ENCODE measurements at places on chromosomes 13 and 19.

- DNase-seq = peak; percentile 93
These were observed 9.4 kb downstream of the HRC start for GRCh38 chr19:49145573-49146407.

DNA sequence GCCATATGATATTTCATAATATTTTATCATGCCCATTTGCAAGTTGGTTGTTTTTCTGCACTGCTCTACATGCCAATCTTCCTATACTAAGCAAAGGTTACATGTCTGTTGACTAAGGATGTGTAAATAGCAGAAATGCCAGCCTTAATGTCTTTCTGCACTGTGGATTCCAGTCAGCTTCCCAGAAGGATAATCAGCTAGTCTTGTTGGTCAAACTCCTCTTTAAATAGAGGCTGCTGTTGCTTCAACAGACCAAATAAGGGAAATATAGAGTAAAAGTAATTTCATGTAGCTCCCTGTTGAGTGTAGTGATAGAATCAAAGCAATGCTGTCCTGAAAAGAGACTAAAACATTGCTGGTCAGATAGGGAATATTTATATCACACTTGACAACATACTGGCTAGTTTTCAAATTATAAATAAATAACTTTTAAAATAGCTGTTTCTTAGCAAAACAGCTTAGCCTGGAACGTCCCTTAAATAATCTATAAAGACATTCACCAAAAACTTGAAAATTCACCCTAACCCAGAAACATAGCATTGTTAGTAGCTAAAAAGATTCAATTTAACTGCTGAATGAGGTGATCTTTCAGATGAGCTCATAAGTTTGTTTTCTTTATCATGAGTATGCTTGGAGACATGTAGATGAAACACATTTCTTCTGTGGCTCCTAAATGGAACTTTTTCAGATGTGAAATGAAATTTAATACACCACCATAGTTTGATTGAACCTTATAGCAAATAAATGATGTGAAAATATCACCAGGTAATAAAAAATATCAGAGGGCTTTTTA lies 56.6 kb downstream of the FRY start:
- DNase-seq = no peak

DNA sequence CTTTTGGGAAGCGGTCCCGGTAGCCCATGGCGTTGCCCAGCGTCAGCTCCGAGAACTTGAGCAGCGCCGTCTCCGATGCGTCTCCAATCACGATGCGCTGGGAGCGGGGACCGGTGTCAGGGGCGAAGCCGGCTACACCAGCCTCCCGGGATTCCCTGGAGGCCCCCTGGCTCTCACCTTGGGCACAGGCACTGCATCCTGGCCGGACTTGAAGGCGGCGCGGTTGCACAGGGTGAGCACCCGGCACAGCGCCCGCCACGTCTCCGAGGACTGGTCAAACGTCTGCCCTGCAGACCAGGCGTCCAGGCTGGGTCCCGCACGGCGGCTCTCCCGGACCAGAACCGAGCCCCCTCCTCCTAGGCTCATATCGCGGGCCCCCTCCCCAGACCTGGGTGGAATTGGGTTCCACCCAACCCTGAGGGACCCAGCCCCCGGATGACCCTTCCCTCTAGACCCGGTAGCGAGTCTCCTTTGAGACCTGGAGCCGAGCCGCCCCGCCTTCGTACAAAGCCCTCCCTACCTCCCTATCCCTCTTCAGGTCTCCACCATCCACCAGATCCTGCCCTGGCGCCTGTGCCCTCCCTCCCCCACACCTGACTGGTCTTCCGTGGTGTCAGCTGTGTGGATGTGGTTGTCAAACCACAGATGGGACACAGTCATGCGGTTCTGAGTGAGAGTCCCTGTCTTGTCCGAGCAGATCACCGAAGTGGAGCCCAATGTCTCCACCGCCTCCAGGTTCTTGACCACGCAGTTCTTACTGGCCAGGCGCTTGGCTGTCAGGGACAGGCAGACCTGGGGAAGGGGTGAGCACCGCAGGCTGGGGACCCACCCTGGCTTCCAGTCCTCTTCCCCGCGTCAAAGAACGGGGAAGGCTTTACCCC lies 4.8 kb downstream of the ATP4A start:
- peak; percentile 74 for DNase-seq

DNA sequence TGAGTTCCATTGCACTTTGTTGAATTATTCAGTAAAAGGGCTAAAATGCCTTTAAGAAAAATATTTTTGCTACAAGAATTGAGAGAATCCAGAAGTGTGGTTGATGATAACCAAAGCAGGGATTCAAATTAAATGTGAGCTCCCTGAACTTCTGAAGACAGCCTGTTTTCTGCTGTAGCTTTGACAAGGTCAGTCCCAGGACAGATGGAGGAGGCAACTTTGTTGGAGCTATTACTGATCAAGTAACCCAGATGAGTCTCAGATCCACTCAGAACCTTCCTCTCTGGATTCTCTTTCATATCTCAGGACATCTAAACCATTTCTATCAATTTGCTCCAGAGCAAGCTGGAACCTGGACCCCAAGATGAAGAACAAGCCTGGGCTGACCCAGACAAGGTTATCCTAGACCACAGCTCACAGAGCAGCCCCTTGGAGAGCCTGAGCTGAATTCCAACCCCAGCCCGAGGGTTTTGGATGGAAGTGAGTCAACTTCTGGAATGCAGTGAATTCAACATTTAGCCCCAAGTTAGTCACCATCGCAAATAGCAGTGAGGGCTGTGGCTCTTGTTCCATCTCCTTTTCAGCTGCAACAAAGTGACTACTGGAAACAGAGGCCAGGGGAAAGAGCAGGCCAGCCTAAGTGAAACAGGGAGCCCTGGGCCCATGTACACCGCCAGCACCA lies 137.8 kb upstream of the TSC22D1 start:
- no peak for DNase-seq

DNA sequence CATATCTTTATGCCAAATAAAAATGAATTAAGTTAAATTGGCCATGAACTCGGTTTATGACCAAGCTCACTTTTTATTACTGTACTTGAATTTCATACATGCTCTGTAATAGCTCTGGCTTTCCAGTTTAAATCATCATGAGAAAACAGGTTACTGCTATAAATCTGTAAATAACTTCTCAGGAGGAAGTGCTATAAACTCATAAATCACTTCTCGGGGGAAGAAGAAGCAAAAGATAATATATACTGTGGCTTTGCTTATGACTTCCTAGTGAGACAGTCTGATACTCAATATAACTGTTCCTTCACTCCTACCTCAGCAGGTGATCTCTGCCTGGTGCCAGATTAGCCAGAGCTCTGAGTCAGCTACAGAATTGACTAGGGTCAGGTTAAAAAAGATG lies 12.5 kb downstream of the SUPT20H start:
- DNase-seq = no peak

DNA sequence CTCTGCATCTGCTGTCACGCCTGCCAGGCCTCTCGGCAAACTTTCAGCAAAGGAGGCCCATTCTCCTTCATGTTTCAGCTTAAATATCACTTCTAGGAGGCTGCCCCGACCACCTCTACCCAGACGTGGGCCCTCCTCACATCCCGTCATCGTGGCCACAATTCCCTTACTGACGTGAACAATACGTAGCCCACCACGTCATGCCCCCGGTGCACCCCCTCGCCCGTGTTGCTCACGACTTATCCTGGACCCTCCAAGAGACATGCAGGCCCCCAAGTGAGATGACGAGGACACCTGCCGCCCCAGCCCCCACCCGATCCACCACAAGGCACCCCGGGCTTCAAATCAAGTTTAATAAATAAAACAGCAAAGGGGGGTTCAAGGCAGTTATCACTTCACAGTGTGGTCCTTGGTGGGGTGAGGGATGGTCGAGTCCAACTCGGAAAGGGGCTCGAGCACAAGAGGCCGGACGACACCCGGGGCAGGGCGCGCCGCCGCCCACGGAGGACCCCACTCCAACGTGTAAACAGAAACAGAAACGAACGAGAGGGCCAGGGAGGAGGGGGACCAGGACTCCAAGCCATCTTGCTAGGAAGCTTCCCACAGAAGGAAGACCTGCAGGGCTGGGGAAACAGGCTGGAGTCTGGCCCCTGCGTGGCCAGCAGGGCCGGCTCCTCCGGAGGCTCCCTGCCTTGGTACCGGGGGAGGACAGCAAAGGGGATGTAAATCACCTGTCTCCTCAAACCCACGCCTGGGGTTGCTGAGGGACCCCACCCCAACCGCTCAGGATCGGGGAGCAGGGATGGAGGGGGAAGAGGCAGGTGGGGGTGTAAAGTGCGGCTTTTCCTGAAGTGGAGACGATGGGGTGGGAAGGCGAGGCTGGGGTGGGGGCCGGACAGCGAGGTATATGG lies 14.3 kb upstream of the PLPP2 start:
- DNase-seq = peak; percentile 88

DNA sequence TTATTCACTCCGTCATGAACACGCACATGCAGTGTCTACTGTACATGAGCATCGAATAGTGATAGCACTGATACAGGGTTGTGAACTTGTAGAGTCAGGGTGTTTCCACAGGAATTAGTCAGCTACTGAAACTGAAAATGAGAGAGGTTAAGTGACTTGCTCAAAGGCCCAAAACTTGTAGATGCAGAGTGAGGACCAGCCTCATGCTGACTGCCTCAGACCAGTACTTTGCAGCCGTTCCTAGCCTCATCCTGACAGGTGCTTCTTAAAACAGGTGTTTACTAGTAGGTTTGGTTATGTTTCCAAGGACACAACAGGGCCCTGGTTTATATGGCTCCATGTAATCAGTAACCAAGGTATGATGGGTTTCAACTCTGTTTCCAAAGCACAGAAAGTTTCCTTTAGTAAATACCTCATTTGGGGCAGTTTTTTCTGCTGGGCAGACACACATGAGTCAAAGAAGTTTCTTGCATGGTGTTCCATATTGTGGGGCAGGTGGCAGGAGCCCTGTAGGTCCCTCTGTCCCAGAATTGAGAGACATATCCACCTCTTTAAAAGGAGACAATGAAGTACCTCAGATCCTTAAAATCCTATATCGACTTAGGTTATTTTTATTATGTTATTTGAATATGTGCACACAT lies 16.0 kb downstream of the FGF9 start:
- DNase-seq = no peak

DNA sequence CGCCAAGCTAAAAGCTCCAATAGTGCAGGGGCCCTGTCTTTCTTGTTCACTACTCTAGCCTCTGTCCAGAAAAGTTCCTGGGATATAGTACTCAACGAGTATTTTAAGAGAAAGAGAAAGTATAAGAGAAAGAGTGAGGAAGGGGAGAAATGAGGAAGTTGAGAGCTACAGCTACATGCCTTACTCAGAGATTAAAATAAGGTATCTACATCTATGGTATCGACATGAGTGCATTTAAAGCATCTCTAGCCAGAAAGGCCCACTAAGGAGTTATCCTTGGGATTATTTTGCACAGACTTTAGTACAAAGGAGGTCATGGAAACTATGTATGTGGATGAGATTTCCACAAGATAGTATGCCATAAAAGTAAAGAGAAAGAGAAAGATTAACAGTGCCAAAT lies 28.5 kb downstream of the MYCBP2 start:
- no peak for DNase-seq

- no peak for DNase-seq
These were observed 26.2 kb downstream of the FOXO1 start for GRCh38 chr13:40640202-40640601.

DNA sequence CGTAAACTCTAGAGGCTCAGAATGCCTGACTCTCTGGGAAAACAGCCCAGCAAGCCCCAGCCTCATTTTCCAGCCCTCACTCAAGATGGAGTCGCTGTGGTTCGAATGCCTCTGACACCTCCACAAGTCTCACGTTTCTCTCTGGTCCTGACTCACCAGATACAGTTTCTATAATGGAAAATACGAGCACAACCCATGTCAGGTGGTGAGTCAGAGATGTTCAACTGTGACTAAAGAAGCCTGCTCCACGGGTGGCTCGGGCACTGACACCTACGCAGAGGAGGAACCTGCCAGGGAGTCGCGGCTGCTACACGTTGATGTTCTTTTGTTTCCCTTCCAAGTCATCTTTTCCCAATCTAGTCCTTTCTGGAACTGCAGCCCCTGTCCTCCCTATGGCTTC lies 87.1 kb upstream of the STK24 start:
- no peak for DNase-seq

GRCh38 chr13:99415014-99415650 lies 86.1 kb upstream of the TM9SF2 start:
- no peak for DNase-seq

- DNase-seq = no peak
These were observed 19.1 kb upstream of the SCEL start for GRCh38 chr13:77516342-77516789.

DNA sequence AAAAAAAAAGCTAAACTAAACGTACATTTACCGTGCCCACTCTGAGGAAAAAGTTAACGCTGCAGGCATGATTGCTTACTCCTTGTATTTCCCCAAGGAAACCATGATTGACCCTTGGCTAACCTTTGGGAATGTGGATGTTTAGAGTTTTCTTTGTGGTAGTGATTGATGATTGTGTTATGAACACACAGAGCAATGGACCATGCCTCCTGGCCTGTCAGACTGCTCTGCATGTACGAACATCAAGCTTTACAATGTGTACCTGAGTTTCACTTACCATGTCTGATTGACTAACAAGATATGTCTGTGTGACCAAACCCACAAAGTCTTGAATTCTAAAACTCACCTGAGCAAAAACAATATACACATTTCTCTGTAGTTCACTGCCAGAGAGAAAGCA lies 35.1 kb downstream of the MYCBP2 start:
- DNase-seq = no peak

DNA sequence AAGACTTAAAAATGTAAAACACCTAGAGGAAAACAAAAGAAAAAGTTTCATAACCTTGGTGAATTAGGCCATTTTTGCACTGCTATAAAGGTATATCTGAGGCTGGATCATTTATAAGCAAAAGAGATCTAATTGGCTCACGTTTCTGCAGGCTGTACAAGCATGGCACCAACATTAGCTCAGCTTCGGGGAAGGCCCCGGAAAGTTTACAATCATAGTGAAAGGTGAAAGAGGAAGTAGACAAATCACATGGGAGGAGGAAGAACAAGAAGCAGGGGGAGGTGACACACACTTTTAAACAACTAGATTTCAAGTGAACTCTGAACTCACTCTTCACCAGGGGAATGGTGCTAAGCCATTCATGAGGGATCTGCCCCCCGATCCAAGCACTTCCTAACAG lies 1358.5 kb upstream of the PCDH9 start:
- DNase-seq = no peak

- peak; percentile 81 for DNase-seq
These were observed 682 bp downstream of the SSBP4 start for GRCh38 chr19:18419699-18420460.

- DNase-seq = no peak
These were observed 4.9 kb upstream of the HTR2A start for GRCh38 chr13:46901721-46902120.

DNA sequence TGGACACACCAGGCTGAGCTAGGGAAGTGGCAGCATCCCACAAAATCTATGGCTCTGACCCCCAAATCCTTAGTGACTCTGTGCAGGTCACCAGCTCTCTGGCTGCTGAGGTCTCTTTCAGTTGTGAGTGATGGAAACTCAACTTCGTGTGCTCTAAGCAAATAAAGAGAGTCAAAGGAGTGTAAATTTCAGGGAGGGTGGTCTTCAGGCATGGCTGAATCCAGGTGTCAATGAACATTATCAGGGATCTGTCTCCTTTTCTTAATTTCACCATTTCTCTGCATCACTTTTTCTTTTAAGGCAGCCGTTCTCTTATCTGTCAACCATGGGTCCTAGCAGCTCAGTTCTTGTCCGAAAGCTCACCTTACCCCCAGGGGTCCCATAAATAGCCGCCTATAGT lies 6.2 kb downstream of the CYP4F12 start:
- no peak for DNase-seq

- DNase-seq = no peak
These were observed 63.4 kb upstream of the DIAPH3 start for GRCh38 chr13:60227158-60227557.

GRCh38 chr13:89610331-89610730 lies 1737.2 kb upstream of the MIR17HG start:
- no peak for DNase-seq

GRCh38 chr19:4506449-4507149 lies 11.7 kb downstream of the PLIN4 start:
- DNase-seq = no peak

All from chondrocyte (in vitro differentiated cells).